ENCODE measurements at places on chromosomes 5 and 9.

GRCh38 chr5:149804478-149805450, 74.7 kb downstream of the PPARGC1B start:
- no peak for DNase-seq

DNA sequence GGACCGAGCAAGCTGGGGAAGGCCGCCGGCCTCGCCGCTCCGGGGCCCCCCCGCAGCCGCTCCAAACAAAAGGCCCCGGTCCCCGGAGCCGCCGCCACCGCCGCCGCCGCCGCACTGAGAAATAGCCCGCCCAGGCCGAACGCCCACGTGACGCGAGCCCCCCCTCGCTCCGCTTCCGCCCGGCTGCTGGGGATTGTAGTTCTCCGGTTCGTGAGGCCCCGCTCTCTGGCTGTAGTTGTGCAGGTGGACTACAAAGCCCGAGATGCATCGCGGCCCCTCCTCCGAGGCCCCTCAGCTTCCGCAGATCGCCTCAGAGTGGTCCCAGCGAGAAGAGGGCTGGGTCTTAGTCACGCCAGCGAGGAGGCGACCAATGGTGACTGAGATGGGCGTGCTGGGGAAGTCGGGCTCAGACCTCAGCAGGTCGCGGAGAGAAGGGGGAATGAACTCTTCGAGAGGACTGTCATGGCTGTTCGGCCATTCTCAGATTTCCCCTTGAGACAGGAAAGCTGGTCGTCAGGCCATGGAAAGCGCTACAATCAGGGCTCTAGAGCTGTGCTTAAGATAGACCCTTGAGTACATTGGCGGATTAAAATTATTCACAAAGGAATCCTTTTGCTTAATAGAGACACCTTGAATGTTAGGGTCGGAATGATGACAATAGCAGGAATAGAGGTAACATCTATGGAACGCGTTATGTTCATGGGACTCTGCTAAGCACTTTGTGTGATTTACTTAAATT, 489 bp upstream of the PANK3 start:
- peak; percentile 97 for DNase-seq

DNA sequence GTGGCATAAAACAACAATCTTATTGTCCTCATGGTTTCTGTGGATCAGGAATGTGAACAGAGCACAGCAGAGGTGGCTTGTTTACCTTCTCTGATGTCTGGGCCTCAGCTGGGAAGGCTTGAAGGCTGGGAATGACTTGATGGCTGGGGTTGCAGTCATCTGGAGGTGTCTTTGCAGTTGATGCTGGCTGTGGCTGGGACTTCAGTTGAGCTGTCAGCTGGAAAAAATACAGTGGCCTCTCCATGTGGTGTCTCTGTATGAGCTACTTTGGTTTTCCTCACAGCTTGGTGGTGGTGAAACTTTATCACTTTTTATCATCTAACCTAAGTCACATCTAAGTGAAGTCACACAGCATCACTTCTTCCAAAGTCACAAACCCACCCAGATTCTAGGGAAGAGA, 24.7 kb upstream of the STX17 start:
- DNase-seq = no peak

- no peak for DNase-seq
Observed at GRCh38 chr5:39092581-39093351, 18.6 kb upstream of the RICTOR start.

- no peak for DNase-seq
Observed at GRCh38 chr5:77235846-77236721, 25.6 kb downstream of the PDE8B start.

GRCh38 chr9:27353166-27353473, 56.2 kb upstream of the EQTN start:
- no peak for DNase-seq

- DNase-seq = no peak
Observed at GRCh38 chr9:124297551-124297901, 39.8 kb downstream of the NEK6 start.

GRCh38 chr9:114908805-114909448, 21.5 kb downstream of the TNFSF8 start:
- no peak for DNase-seq

Measured in activated T-helper 2 cell treated with anti-CD3 and anti-CD28 coated beads, Interferon-gamma antibody, Interleukin-2, Interleukin-4, amounts not matched to agents 10 μg/mL and 5 μg/mL and 100 μg/mL, durations not matched to agents 14 hours and 24 hours and 36 hours (primary cell).